ENCODE measurements at places on chromosomes 4 and X. TPM values are rescaled to one million over a fixed set of nuclear protein-coding genes. Genes with fewer than 3 reads are reported as not detected.
A peak's percentile ranks its signal among the peaks of the same experiment; 100 is the strongest.

The DKC1 gene
- 34.8 TPM for total RNA-seq

DNA sequence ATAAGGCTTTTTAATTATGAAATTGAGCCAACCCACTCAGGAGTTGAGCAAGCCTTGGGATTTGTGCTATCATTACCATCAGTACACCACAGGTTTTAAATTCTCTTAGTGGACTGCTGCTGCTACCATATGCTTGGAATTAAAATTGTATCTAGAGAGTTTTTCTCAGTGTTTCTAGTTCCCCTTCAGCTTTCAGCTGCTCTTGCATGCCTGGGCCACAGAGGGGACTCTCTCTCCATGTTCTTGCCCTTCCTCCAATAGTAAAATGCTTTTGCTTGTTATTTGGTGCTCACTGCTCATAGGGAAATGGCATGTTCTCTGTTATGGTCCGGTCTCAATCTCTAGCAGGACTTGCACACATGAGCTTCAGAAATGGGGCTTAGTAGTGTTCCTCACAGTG lies 101.9 kb downstream of the IGSF1 start:
- DNase-seq = no peak

- peak; percentile 8 for DNase-seq
Measured at GRCh38 chr4:94352996-94353395, 10.4 kb upstream of the HPGDS start.

The GLRA2 gene
- total RNA-seq = not detected

DNA sequence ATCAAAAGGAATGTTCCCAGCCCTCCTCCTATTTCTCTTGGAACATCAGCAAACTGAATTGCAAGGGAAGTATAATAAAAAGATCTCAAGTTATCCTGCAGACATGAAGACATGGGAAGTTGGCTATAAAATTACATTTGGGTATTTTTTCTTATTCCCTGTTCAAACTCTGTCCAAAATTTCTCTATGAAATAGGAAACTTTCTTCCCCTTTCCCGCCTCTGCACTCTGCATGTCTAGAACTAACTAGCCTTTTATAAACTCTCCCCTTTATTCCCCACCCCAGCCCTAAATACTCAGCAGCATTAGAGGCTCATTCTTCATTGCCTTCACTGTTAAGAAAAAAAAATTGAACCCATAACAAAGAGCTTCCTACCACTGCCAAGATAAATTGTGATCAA lies 126.7 kb upstream of the EDNRA start:
- DNase-seq = no peak

The IL21 gene
- not detected for total RNA-seq

The SPANXC gene
- total RNA-seq = not detected

GRCh38 chr4:56979421-56980072 lies 851 bp downstream of the POLR2B start:
- peak; percentile 29 for DNase-seq

GRCh38 chr4:153472122-153473037 lies 6.2 kb downstream of the TMEM131L start:
- DNase-seq = no peak

GRCh38 chr4:186027405-186027804 lies 41.6 kb upstream of the TLR3 start:
- no peak for DNase-seq

The PLAC8 gene
- total RNA-seq = not detected
